D341Med (cell line): ENCODE measurements at places on chromosomes 1 and 21.

DNA sequence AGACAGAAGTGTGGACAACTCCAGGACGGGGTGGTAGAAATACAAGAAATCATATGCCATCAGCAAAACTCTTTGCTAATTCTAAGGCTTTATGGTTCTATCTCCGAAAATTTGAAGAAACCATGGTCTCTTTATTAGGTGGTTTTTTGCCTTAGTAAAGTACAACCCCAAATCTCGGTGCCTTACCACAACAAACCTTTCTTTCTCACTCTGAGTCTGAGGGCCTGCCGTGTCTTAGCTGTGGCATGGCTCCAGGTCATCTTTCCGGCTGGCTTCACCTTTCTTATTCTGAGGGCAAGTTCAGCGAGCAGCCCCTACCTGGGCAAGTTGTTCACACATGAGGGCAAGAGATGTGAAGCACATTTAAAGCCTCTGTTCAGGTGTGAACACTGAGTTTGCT is 280.6 kb downstream of the TTLL7 start:
- DNase-seq, result no peak

- no peak for DNase-seq
Measured at GRCh38 chr1:234556245-234556943, 53.6 kb downstream of the IRF2BP2 start.

DNA sequence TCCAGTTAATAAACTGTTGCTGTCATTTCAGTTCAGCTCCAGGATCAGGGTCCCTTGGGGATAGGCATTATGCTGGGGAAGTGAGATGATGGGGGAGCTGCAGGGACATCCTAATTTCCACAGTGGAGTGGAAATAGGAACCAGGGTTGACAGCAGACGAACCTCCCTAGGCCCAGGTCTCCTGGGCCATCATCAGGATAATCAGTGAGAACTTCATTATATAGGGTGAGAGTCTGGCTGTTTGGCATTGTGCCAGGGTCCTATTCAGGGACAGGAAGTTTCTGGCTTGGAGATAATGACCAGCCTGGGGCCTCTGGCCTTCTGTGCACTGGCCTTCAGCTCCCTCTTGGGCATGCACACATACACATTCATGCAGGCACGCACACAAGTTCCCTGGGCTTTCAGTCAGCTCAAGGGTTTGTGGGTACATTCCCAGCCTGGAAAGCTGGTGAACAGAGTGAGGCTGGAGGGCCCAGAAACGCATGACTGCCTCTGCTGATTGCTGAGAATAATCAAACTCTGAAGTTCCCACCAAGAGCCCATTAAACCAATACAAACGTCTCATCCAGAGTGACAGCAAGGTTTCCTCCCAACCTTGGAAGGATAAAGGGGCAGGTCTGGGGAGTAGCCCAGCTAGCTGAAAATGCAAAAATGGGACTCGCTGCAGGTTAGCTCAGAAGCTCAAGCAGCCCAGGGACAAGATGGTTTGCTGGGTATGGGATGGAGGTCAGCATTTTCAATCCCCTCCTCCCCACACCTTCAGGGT is 13.9 kb upstream of the LRIG2 start:
- DNase-seq, result peak; percentile 61

DNA sequence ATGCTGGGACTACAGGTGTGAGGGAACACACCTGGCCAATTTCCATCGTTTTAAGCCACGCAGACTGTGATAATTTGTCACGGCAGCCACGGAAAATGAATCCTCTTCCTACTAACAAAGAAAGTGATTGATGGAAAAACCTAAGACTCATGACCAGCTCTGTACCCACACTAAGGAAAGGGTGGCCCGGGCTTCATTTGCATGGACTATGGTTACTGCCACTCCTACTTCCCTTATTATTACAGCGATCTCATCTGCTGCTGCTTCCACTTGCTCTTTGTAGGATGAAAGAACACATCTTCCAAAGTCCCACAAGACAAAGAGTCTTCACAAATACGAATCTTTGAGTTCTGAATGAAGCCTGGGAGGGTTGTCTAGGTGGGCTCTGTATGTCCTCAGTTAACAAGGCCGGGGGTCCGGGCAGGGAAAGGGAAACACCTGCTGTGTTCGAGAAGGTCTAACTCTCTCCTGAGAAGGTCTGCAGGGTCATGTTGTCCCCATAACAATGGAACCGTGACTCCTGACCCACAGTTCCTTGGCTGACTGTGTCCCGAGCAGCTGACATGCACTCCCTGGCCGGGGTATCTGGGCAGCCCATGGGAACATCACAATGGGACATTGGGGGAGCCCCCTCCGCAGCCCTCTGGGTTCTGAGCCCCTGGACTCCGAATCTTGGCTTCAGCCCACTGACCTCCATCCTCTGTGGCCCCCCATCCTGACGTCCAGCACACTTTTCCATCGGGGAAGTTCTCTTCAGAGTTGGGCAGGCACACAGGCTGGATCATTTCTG is 13.3 kb upstream of the TFF1 start:
- DNase-seq, result no peak

DNA sequence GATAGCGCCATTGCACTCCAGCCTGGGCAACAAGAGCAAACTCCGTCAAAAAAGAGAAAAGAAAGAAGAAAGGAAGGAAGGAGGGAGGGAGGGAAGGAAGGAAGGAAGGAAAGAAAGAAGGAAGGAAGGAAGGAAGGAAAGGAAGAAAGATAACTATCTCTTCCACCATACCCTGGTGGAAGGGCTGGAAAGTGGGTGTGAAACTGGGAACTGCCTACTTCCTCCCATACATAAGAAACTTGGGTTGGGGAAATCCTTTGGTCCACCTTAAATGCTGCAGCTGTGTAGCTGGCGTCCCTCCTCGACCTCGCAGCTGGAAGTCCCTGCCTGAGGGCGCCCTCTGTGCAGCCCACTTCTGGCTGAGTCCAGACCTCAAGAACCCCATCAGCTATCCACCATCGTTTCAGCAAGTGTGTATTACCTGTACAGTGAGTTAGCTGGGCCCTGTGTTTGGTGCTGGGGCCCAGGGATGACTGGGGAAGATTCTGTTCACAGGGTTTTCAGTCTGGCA is 4.6 kb upstream of the FAM167B start:
- DNase-seq, result no peak

GRCh38 chr1:52629667-52630066 is 3.3 kb upstream of the SHISAL2A start:
- DNase-seq, result no peak

DNA sequence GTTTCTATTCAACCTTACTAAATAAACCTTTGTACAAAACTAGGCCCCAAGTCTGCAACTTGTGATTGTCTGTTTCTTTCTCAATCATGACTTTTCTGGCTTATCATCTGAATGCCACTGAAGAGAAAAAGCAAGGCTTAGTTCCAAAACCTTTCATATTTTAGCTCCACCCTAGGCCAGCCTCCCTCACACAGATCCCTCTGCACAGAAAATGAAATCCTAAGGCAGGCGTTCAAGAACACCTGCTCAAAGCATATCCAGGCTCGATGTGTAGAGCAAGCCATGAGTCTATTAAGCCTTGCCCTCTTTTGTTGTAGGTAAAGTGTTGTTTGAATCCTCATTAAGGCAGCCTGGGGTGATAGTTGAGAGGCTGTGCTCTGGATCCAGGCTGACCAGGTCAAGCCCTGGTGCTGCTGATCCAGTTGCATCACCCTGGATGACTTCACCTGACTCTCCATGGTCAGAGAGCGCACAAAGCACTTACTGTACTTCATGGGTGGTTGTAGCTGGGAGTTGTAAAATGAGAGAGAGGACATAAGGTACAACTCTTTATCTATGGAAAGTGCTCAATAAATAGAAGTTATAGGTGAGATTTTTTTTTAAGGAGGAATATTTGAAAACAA is 39.0 kb downstream of the FYB2 start:
- no peak for DNase-seq

DNA sequence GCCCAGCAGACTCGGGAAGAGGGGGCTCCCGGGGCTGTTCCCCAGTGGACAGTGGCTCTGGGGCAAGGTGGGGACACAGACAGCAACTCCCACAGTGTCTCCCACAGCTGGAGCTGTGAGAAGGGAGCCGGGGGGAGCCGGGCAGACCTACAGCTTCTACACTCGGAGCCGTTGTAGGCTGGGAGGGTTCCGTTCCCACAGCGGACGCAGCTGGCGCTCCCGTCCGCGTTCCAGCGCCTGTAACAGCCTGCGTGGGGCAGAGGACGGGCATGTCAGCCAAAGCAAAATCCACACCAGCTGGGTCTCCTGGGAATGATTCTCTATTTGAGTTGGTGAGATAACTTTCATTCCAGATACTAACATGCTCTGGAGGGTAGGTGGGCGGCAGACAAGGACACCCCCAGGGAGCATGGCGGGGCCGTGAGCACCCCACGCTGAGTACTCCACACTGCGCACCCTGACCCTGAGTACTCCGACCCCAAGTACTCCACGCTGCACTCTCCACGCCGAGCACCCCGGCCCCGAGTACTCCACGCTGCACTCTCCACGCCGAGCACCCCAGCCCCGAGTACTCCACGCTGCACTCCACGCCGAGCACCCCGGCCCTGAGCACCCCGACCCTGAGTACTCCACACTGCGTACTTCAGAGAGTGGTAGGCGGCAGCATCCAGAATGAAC is 13.4 kb upstream of the RNF223 start:
- no peak for DNase-seq

- DNase-seq, result no peak
Measured at GRCh38 chr1:117335376-117336086, 31.7 kb upstream of the MAN1A2 start.

GRCh38 chr1:227934476-227935313 is 13.0 kb downstream of the WNT9A start:
- no peak for DNase-seq
